ENCODE measurements at places on chromosomes 7 and 10.

- no peak for DNase-seq
Observed at GRCh38 chr10:62390497-62391176, 16.5 kb downstream of the ZNF365 start.

DNA sequence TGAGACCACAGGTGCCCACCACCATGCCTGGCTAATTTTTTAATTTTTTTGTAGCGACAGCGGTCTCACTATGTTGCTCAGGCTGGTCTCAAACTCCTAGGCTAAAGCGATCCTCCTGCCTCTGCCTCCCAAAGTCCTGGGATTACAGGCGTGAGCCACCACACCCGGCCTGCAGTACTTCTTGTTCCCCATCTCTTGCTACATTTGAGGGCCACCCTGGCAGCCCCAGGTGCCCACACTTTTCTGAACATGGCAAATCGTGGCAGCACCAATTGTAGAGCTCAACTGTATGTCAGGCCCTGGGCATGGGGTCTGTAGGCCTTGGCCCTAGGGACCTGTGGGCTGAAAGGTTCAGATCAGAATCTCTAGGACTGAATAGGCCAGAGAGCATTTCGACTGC is 25.1 kb upstream of the LIMK1 start:
- no peak for DNase-seq

DNA sequence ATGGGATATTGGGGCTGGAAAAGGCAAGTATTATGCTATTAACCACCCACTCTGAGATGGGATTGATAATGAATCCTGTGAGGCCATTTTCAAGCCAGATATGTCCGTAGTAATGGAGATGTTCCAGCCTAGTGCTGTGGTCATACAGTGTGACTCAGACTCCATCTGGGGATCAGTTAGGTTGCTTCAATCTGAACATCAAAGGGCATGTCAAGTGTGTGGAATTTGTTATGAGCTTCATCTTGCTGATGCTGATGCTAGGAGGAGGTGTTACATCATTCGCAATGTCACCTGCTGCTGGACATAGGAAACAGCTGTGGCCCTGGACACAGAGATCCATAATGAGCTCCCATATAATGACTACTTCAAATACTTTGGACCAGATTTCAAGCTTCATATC is 144.7 kb downstream of the PLCE1 start:
- DNase-seq: no peak

DNA sequence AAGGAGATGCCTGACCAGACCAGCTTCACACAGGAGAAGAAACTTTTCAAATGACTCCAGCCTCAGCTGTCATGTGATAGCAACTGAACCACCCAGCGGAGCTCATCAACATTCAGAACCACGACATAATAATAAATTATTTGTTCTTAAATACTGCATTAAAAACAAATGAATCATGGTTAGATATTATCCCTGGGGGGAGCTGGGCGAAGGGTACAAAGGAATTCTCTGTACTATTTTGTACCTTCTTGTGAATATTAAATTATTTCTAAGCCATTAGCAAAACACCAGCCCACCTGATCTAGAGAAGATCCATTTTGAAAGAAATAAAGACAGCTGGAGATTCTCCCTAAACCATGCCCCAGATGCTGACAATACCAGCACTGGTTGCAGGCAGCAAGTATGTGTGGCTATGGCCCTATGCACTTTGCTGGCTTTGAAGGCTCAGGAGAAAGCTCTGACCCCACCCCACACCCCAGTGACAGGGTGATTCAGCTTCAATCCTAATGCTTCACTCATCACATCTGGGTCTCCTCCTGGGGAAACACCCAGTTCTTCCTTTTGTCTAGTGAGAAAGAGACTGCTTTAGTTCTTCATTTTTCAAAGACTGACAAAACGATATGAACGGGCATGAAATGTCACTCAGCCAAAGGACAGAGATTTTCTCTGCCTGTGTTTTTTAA is 45.5 kb upstream of the NKX2-3 start:
- DNase-seq: no peak

DNA sequence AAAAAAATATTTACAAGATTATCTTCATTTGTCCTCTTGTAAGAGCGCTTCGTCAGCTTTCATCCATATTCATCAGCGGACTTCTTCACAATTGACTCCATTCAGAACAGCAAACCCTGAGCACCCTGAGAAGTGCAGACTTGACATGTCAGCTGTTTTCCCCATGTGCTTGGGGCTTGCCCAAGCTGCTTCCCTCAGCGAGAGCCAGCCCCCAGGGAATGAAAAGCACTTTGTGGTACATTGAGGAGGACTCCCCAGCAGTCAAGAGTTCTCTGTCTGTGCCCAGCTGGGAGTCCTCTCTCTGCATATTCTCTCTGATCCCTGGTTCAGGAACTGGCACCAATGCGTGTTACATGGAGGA is 22.7 kb downstream of the HKDC1 start:
- peak; percentile 78 for DNase-seq

DNA sequence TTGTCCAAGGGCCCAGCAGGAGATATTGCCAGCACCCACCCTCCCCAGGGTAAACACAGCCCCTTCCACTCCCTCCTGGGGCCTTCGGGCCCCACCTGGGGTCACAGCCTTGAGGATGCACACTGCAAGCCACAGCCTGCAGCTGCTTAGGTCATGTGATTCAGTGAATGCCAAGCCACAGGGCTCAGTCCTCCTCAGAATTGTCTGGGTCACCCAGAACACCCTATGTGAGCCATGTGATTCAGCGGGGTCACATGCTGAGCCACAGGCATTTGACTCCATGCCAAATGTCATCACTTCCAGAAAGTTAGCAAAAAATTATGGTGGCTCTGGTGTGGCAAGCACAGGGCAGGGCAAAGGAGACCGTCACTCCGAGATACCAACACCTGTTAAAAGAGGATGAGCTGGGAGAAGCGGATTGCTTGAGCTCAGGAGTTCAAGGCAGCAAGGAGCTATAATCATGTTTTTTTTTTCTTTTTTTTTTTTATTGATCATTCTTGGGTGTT is 17.2 kb upstream of the PSAP start:
- no peak for DNase-seq

DNA sequence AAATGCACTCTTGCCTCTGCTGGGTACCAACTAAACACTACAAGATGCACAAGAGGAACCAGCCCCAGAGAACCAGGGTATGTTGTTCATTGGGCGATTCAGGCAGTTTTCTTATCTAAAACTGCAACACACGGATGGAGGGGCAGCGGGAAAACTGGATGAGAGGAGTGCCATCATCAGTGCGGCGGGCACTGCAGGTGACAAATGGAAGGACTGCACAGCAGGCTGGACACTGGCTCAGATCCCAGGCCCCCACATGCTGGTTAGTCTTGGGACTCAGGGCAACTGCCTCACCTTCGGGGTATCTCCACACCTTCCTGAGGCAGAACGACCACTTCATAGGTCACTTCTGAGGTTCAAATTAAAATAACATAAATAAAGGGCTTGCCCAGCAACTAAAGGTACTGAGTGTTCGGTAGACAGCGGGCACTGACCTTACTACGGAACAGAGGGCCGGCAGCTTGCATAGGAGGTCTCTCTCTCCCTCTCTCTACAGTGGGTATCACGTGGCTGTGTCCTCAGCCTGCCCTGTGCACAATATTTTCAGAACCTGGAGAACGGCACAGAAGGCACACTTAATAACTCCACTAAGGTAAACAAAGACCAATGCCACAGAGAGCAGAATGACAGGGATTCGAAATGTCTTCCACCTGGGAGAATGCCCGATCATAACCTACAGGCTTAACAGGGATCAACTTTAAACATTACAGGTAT is 72.1 kb downstream of the GRB10 start:
- DNase-seq: no peak

GRCh38 chr7:73856941-73857340 is 4.0 kb upstream of the TMEM270 start:
- DNase-seq: no peak

GRCh38 chr10:46541017-46541661 is 15.3 kb downstream of the GPRIN2 start:
- no peak for DNase-seq

DNA sequence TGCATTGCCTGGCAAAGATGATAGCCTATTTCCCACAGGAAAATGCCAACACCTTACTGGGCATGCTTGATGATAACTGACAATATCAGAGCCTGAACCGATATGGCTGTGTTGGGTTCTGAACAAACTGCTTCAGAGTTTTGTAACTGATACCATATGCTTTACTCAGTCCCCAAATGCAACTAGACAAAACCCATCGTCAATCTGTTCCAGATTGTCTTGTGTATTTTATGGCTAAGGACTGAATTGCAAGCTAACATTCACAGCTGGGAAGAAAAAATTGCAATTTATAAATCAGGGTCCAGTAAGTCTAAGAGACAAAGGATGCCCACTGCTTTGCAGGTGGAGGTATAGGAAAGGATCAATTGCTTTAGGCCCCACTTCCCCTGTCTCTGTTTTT is 116.8 kb upstream of the WNT16 start:
- DNase-seq: no peak

DNA sequence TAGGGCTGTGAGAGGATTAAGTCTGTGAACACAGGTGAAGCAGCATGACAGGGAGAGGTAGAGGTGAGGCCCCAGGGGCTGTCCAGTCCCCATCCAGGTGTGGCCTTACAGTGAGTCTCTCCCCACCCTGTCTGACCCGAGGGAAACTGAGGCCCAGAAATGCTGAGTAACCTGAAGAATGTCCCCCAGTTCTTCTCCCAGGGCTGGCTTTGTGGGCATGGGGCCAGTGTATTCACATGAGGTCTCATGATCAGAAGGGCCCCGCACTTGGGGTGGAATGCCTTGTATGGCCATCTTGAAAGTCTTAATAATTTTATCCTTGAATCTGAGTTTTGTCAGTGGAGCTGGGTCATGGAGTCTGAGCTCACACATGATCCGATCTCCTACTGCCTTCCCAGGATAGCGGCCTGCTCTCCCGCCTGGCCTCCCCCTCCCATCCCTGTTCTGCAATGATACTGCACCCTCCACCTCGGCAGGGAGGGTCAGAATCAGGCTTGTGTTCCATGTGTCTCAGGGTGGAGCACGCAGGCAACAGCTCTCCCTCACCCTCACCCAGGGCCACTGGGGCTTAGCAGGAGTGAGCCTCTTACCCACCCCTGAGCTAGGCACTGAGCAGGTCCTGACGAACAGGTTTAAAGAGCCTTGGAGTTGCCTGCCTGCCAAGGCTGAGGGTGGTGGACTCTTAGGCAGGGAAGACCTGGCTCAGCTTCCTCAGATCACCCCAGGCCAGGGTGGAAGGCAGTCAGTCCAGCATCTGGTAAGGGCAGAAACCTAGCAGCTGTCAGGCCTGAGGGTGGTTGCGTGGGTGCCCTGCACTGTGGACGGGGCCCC is 41.4 kb upstream of the NPFFR1 start:
- DNase-seq: no peak

GRCh38 chr10:94320285-94320914 is 42.3 kb downstream of the NOC3L start:
- DNase-seq: peak; percentile 37

DNA sequence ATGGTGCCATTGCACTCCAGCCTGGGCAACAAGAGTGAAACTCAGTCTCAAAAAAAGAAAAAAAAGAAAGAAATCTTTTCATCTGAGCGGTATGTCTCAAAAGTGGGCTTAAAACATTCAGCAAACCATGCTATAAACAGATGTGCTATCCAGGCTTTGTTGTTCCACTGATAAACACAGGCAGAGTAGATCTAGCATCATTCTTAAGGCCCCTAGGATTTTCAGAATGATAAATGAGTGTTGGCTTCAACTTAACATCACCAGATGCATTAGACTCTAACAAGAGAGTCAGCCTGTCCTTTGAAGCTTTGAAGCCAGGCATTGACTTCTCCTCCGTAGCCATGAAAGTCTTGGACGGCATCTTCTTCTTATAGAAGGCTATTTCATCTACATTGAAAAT is 23.1 kb downstream of the DYDC2 start:
- no peak for DNase-seq

GRCh38 chr7:118731854-118732253 is 507.4 kb downstream of the ANKRD7 start:
- no peak for DNase-seq

DNA sequence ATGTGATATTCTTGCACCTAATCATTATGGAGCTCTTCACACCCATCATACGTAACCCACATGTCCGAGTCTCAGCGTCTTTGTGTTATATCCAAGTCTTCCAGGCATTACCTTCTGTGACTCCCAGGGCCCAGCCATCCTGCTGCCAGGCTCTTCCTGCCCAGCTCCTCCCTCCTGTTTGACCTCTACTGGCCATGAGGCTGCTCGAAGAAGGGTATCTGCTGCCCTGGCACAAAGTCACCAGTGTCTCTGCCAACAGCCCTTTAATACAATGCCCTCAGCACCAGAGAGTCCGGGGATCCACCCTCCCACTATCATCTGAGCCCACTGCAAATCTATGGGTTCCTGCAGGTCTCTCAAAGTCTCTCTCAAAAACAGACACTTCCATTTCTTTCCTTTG is 65.3 kb upstream of the WAC start:
- DNase-seq: no peak

DNA sequence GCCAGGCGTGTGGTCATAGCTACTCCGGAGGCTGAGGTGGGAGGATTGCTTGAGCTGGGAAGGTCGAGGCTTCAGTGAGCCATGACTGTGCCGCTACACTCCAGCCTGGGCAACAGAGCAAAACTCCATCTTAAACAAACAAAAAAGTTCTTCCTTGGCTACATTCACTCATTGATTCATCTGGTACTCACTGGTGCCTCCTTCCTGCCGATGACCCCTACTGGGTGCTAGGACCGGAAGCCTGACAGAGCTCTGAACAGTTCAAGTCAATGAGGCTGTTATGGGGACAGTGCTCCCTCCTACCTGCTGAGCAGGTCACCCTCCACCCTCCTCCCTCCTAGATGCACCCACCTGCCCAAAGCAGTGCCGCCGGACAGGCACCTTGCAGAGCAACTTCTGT is 4.9 kb downstream of the PCOLCE start:
- DNase-seq: no peak

DNA sequence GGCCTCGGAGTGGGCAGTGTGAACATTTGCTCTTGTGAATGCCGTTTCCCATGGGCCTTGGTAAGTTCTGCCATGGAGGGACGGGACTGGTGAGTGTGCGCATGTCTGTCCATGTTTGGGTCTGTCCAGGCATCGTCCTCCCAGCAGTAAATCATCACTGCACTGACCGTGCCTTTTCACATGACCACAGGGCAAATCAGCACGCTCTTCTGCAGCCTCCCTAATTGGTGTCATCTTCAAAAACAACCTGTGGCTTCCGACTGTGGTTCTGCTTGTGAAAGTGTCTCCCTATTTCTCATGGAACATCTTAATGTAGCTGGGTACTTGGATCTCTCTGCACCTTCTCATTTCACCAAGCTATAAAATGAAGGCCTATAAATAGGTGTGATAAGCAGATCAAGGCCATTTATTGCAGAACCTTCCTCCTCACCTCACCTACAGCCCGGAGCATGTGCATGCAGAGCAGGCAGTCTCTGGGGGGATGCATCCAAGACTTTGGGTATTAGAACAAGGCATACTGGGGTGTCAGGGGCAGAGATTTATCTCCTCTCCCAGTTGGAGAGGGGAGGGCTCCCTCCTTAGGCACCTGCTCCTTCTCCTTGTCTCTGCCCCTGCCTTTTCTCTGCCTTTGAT is 77.4 kb downstream of the RBM20 start:
- no peak for DNase-seq

- DNase-seq: no peak
Observed at GRCh38 chr7:108232076-108232475, 101.9 kb upstream of the LAMB4 start.

- DNase-seq: no peak
Observed at GRCh38 chr10:113856563-113856962, 2.1 kb downstream of the NHLRC2 start.

GRCh38 chr10:123502983-123503382 is 163.2 kb upstream of the GPR26 start:
- DNase-seq: no peak

GRCh38 chr10:121195524-121195910 is 344.4 kb downstream of the WDR11 start:
- DNase-seq: no peak

All from nucleus accumbens (tissue), 56 donors.